ENCODE measurements at places on chromosomes 3 and 15.
A peak's percentile ranks its signal among the peaks of the same experiment; 100 is the strongest.

DNA sequence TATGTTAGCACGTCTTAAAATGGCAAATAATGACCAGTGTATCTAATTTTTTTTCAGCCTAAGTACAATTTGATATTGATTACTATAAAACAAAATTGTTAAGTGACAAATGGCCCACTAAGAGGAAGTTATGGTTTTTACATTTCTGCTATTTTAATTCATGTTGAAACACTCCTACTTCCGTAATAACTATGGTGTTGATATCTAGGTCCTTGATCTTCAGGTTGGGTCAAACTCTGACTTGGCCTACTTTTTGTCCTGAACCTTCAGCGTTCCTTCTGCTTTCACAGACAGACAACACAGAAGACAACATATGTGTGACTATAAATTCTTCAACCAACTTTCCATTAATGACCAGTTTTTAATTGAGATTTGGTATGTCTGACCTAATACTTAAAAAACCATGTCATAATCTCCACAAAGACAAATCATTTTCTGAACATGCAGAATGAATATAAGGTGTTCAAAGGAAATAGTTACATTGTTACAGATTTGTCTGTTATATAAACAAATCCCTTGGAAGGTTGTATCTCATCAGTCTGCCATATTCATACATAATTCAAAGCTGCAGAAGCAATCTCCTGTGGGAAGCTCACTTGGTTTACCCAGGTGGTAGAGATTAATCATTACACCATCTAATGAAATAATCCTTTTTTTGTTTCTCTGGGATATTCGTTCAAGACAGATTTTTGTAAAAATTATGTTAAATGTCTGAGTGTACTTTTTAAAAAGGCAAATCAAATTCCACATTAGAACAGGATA lies 92.1 kb upstream of the TSPAN3 start:
- no peak for DNase-seq

- no peak for DNase-seq
Observed at GRCh38 chr3:105579439-105579838, 212.7 kb downstream of the ALCAM start.

- no peak for DNase-seq
Observed at GRCh38 chr15:65082303-65082953, 5.9 kb downstream of the KBTBD13 start.

GRCh38 chr3:101375586-101375985 lies 55.2 kb upstream of the IMPG2 start:
- DNase-seq, result no peak

DNA sequence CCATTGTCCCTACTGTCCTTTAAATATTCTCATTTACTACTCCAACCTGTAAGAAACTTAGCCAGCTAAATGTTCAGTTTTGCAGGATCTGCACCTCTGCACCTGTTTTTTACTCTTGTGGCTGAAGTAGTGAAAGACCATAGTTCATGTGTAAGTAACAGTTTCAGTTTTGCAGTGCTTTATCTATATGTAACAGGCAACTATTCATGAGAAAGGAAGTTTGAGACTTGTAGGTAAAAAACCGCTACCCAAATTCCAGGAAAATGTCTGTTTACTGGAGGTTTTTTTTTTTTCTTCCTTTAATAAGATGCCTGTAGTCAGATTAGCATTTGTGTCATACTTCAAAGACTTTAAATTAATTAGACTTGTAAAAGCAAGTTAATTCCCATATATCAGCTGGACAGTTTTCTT lies 25.4 kb upstream of the MBNL1 start:
- DNase-seq, result no peak

- DNase-seq, result no peak
Observed at GRCh38 chr3:73768524-73769308, 144.0 kb upstream of the PDZRN3 start.

- no peak for DNase-seq
Observed at GRCh38 chr3:129688271-129688895, 81.9 kb upstream of the PLXND1 start.

DNA sequence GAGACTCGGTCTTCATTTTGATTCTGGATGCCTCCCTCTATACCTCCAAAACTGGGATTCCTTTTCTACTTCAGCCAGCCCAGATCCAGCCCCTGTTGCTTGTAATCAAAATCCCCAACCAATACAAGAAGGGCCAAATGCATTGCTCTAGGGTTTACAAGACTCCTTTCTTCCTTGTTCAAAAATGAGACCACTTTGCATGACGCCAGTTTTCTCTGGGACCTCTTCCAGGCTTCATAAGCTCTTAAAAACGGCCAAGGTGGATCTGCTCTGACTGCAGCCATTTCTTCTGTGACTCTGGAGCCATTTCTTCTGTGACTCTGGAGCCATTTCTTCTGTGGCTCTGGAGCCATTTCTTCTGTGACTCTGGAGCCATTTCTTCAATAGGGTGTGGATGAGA lies 71.9 kb downstream of the ADAMTS17 start:
- DNase-seq, result no peak

- no peak for DNase-seq
Observed at GRCh38 chr15:101361418-101361817, 66.4 kb upstream of the SNRPA1 start.

GRCh38 chr15:69828181-69828828 lies 269.4 kb downstream of the TLE3 start:
- DNase-seq, result no peak

GRCh38 chr15:68379058-68379758 lies 52.8 kb downstream of the ITGA11 start:
- no peak for DNase-seq

GRCh38 chr3:133855772-133856171 lies 39.9 kb downstream of the RAB6B start:
- no peak for DNase-seq

DNA sequence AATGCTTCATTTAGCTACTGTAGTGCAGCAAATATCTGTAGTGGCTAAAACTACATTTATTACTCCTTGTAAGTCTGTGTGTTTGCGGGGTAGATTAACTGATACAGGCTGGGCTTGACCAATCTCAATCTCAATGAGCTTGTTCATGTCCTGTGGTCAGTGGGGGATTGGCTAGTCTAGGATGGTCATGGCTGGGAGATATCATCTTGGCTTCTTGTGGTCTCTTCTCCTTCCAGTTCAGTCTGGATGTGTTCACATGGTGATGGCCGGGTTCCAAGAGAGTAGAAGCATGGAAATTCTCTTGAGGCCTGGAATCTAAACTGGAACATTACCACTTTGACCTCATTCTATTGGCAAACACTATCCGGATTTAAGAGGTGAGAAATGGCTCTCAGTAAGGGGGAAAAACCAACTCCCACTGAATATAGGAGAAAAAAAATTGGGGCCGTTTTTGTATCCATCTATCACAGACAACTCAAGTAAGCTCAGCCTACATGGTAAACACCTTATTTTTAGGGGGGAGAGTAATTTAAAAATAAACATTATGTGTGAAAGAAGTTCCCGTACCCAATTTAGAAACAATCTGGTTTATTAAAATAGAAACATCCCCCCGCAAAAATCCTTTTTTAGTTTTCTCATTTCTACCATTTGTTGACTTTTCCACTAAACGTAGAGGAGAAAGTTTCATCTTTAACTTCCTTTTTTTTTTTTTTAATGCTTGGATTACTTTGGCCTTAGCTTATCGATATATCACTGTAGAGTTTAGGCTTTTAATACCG lies 284.9 kb upstream of the TBC1D5 start:
- no peak for DNase-seq

DNA sequence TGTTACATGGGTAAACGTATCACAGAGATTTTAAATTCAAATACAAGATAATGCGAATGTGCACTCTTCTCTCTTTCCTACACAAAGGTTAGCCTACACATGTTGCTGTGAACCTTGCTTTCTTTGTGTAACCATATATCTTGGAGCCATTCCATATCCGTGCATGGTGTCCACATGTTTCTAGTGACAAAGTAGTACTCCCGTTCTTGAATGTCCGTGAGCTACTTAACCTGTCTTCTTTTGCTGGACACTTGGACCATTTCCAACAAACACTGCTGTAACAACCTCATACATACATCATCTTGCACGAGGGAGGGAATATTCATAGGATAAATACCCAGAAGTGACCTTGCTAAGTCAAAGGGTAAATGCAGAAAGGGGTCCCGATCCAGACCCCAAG lies 75.0 kb downstream of the STRIT1 start:
- DNase-seq, result no peak

DNA sequence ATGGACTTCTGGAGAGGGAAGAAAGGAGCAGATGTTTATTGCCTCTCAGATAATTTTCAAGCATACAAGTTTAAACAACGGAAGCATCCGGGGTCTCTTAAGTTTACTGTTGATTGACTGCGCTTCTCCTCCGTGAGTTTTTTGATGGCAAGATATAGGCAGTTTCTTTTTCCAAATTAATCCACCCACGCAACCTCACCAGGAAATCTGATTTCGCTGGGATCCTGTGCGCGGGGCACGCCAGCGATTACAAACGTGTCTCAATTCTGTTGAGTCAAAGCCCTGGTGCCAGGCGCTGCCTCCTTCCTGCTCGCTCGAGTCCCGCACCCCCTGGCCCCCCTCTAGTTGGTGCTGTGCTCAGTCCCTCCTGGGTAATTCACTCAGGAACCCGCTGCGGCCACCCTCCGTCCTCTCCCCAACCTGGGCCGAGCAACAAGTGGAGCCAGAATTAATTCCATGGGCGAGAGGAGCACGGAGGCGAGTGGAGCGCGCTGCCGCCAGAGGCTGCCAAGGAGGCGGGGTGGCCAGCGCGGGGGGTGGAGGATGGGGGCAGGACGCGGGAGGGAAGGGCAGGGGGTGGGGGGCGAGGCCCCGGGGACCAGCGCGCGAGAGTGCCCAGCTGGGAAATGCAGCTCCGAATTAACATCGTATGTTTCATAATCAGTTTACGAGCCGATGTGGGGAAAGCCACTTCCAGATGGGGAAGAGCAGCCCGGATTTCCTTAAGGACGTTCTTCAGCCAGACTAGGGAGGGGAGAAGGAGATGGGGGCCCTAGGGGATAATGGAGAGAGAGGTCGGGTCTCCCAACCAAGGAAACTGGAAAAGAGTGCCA lies 6.0 kb downstream of the WNT5A start:
- DNase-seq, result no peak

DNA sequence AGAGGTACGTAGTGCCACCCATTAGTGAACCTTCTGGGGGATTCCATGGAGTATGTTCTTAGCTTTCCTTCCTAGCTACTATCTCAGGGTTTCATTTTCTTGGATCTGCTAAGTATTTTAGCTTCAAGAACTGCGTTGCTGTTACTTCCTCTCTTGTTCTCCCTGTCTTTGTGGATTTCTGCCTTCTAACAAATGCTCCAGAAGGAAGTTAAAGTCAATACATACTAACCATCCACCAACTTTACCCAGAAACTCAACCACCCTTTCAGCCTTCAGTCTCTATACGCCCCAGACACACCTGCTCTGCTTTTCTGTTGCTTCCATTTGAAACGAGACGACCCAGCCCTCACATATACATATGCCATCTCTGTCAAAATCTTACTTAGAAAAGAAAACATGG lies 2.4 kb upstream of the KLF13 start:
- no peak for DNase-seq

GRCh38 chr3:162610261-162610660 lies 1113.7 kb downstream of the OTOL1 start:
- DNase-seq, result no peak

DNA sequence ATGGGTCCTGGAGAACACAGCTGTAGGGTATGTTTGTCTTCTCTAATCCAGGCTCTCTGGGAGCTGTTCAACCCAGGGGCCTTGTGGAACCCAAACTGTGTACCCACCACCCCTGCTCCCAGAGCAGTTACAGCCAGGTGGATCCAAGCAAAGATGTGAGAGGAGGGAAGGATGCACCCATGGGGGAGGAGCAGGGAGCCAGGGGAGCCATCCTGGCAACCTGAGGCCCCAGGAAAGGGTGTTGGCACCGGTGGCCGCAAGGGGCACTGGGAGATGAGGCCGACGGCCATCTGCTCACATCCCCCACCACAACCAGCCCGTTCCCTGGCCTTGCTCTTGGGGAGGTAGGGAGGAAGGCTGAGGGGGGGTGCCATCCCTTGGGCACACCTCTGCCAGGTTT lies 43.2 kb downstream of the CMTM6 start:
- DNase-seq, result no peak

DNA sequence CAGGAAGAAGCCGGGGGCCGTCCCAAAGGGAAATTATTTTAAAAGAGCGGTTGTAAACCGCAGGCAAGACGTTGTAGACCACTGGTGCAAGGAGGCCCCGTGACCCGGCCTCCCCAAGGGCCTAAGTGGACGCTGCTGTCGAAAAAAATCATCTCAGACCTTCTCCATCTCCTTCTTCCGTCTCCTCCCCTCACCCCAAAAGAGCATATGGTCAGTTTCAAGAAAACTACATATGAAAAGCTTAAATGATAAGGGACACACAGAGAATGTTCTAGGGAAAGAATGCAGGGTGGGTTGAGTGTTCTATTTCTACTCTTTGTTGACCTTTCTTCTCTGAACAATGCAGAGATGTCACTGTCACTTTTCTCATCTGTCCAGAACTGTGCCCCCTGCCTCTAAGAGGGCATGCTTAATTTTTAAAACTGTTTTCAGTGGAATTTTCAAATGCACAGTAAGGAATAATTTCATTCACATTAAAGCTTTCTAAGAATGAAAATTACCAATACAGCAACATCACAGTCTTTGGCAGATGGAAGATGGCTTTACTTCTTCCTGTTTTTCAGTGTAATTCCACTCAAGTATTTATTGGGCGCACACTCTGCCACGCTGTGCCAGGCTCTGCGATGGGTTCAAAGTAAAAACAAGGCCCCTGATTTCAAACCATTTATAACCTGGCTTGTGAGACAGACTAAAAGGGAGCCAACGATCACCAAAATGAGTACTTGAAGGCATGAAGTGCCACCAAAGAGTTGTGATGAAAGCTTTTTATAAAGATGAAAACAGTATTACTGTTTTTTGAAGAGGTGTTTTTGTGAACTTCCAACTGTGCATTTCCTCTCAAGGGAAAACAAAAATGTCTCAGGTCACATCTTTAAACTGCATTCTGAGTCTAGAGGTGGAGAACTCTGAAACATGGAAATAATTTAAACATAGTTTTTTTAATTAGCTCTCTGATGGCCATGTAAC lies 891 bp upstream of the TOP2B start:
- peak; percentile 50 for DNase-seq

DNA sequence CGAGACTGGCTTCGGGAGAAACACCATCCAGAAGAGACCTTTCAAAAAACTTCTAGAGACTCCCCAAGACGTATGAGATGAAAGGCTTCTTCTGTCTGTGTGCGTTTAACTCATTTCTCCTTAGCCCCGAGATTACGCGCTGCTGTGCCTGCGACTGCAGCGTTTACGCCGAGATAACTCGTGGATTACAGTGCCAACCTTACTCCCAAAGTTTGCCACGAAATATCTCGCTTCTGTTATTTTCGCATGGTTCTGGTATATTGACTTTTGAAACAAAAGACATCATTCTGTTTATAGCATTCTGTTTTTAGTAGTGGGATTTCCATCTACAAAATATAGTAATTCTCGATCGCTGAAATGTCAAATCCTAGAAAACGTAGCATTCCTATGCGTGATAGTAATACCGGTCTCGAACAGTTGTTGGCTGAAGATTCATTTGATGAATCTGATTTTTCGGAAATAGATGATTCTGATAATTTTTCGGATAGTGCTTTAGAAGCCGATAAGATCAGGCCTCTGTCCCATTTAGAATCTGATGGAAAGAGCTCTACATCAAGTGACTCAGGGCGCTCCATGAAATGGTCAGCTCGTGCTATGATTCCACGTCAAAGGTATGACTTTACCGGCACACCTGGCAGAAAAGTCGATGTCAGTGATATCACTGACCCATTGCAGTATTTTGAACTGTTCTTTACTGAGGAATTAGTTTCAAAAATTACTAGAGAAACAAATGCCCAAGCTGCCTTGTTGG lies 467 bp downstream of the PGBD4 start:
- DNase-seq, result no peak

- no peak for DNase-seq
Observed at GRCh38 chr3:169624533-169624972, 39.0 kb downstream of the MECOM start.

- no peak for DNase-seq
Observed at GRCh38 chr15:45539680-45540079, 17.1 kb upstream of the SLC30A4 start.

Data from CD4-positive, alpha-beta T cell treated with Interleukin-15 for 1 hour (primary cell).